NCI-H2081 treated with DMSO at 0.1 percent for 48 hours (cell line): ENCODE measurements at places on chromosomes 5 and 9.

DNA sequence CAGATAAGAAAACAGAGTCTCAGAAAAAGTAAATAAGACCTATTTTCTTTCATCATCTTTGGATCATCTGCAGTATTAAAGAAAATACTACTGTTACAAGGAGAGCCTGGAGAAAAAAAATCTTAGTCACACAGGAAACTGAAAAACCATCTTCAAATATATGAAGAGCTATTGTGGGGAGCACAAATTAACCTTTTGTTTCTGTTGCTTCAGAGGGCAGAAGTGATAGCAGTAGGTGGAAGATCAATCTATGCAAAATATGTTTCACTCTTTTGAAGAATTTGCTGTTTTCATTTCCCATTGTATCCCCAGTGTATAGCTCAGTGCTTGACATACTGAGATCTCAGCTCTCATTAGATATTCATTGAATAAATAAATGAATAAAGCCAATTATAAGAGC is 13.1 kb upstream of the CEMIP2 start:
- no peak for DNase-seq

- DNase-seq = no peak
These were observed 45.7 kb downstream of the SCAMP1 start for GRCh38 chr5:78405829-78406750.

DNA sequence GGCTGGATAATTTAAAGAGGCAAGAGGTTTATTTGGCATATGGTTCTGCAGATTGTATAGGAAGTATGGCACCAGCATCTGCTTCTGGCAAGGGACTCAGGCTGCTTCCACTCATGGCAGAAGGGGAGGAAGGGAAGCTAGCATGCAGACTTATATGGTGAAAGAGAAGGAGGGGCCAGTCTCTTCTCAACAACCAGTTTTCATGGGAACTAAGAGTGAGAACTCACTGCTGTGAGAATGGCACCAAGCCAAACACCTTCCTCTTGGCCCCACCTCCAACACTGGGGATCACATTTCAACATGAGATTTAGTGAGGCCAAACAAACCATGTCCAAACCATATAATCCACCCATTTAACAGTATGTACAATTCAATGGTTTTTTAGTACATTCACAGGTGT is 113.3 kb upstream of the SHB start:
- DNase-seq = no peak

DNA sequence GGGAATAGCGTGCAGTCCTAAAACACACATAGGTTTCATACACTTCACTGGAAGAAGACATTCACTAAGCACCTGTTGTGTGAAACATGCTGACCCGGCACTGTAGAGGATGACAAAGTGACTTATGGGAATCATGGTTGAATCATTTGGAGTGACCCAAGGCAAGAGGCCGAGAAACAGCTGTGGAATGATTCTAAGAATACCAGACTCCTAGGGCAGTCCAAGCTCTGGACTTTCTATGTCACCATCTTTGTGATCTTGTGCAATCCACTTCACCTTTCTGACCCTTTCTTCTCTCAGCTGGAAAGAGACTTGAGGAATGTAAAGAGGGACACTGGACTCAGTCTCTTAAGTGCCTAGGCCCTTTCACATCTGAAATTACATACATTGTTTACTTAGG is 13.1 kb downstream of the MSANTD3 start:
- DNase-seq = no peak

DNA sequence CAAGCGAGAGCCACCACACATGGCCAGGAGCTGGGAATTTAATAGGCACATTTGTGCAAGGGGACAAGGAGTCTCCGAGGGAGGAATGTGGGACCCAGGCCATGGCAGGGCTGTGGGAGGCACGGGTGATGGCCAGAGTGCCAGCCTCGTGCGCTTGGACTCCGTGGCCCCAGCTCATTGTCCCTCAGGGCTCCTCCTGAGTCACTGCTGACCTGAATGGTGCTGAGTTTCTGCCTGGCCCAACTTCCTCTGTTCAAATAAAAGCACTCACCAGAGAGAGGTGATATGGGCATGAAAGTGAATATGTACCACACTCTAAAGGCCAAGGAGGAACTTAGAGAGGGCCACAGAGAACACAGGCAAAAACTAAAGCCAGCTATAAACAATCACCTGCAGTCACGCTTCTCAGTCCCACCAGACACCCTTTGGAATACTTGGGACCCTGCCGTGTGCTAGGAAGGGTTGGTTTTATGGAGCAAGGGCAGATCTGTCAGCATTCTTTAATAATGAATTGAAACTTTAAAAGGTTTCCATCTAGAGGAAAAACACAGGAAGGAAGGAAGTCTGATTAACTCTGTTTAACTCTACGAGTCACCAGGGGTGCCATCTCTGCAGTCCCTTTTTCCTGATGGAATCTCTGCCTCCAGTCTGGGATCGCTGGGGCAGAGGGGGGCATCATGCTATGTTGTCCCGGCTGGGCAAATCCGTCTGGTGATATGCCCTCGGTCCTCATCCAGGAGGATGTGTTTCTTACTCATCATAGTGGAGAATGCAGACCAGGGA is 25.1 kb upstream of the UBE2QL1 start:
- DNase-seq = no peak

- DNase-seq = no peak
These were observed 639 bp downstream of the PCDH1 start for GRCh38 chr5:141877356-141878185.

DNA sequence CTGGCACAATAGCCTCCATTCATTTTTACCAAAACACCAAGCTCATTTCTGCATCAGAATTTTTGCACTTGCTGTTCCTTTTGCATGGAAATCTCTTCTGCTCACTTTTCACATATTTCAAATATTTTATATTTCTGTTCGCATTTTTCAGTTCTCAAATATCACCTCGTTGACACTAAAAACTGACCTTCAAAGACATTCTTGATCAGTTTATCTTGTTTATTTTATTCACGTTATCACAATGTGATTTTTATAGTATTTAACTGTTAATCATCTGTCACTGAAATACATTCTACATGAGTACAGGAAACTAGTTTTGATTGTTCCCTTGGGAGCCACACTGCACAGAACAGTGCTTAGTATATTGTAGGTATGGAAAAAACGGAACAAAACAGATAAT is 29.6 kb downstream of the CDH10 start:
- no peak for DNase-seq

GRCh38 chr9:127090341-127090985 is 32.0 kb downstream of the ANGPTL2 start:
- no peak for DNase-seq

GRCh38 chr9:88438811-88439210 is 50.6 kb downstream of the SPIN1 start:
- no peak for DNase-seq

- no peak for DNase-seq
These were observed 22.3 kb upstream of the NPM1 start for GRCh38 chr5:171365351-171365750.

- DNase-seq = no peak
These were observed 280.1 kb downstream of the FBXL17 start for GRCh38 chr5:108101821-108102220.

- DNase-seq = no peak
These were observed 7.1 kb downstream of the LRRC26 start for GRCh38 chr9:137162505-137163364.

DNA sequence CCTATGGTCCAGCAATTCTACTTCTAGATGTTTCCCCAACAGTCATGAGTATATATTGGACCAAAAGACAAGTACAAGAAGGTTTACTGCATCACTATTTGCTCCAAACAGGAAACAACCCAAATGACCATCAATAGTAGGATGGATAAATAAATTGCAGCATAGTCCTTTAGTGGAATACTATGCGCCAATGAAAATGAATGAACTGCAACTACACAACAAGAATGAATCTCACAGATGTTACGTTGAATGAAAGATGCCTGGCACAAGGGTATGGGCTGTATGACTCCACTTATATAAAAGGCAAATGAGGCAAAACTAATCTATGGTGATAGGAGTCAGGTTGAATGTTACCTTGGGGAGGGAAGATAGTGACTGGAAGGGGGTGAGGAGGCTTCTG is 48.6 kb upstream of the UNC5A start:
- no peak for DNase-seq

DNA sequence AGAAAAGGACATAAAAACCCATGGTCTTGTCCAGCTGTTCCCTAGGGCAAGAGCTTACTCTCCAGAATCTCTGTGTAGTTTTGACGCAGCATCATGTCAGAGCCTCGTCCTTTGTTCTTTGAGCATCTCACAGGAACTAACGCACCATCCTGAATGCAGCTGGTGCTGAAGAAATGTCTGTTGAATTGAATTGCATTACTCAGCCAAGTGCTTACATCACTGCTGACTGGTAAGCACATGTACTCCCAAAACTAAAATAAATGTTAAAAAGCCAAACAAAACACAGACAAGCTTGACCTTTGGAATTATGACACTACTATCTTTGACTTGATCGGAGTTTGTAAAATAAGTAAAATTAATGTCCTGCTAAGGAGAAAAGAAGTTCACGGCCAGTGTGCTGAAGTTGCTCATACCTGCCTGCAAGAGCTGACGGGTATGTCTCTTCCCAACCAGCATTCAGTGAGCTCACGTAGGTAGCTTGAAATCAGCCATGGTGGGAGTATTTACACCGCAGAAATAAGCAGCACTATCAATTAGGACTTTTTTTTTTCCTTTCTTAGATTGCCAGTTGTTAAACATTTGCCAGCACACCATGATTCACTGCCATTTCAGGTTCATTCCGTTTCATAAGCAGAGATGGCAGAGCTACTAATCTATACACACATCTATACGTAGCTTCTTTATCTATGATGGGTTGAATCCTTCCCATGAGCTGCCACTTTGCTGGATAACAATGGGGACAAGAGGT is 310.6 kb upstream of the MSX2 start:
- DNase-seq = no peak

DNA sequence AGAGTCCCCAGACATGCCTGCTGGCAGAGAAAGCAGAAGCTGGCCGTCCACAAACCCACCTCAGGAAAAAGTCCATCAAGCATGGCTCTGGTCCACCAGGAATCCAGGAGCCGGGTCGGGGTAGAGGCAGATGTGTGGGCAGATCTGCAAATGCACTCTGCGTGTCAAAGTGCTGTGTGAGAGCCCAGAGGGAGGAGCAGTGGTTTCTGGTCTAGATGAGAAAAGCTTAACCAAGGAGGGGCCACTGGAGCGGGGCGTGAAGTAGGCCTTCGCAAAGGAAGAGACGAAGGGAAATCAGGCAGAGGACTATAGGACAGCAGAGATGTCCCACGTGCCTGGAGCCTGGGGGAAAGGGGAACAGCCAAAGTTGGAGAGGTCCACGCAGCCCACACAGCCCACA is 40.0 kb downstream of the TTLL11 start:
- no peak for DNase-seq

GRCh38 chr5:54742417-54742891 is 224.9 kb downstream of the SNX18 start:
- DNase-seq = no peak

DNA sequence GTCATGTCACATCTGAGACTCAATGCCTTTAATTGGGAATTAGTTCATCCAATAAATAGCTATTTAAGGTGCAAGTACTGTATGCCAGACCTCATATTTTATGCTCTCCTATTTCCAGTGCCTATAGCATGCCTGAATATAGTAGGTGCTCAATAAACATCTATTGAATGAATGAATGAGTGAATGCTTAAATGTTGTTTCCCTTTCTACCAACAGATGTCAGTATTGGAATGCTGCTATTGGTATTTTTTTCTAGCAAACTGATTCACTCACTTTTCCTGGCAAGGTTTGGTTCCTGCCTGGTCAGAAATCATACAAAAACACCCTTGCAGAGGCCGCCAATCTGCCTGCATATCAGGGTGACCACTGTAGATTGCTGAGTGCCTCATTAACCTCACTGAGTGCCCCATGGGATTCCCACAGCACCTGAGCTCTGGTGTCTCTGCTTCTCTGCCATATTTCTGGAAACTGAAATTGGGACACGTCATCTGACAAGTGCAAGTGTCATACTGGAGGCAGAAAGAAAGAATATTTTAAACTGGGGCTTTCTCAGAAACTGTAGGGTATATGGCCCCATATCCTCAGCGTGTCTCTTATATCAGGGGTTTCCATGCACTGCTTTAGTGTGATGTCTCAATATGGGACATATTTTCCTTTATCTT is 359.7 kb downstream of the TRIM32 start:
- DNase-seq = no peak

DNA sequence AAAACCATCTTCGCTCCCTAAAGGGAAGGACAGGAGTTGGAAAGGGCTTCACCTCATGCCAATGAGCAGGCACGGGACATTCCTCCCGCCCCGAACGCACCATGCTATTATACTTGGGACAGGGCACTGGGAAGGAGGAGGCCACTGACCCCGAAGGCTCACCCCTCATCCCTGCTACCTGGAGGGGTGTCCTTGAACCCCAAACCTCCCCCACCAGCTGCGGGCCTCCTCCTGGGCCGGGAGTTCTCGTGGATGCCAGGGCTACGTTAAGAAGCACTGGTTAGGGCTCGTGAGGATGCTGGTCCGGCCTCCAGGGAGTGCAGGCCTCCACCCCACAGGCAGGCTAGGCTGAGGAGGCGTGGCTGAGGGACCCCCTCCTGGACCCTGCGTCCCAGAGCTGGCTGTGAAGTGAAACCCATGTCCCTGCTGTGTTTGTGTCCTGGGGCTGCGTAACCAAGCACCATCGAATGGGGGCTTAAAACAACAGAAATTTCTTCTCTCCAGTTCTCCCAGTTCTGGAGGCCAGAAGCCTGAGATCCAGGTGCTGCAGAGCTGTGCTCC is 111.0 kb upstream of the SARDH start:
- no peak for DNase-seq

GRCh38 chr5:66248874-66249273 is 104.8 kb downstream of the SREK1 start:
- DNase-seq = no peak

- DNase-seq = no peak
These were observed 118.7 kb upstream of the CCDC112 start for GRCh38 chr5:115415143-115415491.

- no peak for DNase-seq
These were observed 166.6 kb downstream of the SLC28A3 start for GRCh38 chr9:84173961-84174360.

- no peak for DNase-seq
These were observed 1489.8 kb upstream of the C9orf72 start for GRCh38 chr9:29063031-29063430.

DNA sequence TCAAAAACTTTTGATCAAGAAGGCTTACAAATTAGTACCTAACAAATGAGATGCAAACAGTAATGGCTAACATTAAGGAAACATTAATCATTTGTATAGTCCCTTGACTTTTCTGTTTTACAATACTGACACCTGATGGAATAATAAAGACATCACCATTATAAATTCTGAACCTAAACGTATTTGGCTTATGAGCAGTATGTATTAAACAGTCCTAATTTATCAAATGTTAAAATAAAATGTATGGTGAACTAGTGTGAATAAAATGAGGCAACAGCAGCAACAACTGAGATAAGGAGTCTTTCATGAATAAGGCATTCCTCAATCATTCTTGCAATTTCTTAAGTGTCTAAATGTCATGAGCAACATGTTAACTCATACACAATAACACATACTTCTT is 6.0 kb downstream of the PUM3 start:
- no peak for DNase-seq

DNA sequence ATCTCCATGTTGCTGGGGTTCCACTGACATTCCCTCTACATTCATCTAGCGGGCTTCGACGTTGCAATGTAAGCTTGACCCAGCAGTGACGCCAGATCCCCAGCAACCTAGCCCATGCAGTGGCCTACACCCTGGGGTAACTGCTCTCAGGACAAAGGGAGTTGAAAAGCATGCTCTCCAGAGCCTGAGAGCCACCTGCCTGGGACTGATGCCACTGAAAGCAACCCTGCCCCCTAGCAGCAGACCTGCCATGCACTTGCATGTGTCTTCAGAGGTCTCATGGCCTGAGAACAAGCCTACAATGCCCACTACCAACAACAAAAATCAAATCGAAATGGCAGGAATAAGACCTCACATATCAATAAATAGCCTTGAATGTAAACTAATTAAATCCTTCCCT is 330.3 kb downstream of the TRIM36 start:
- no peak for DNase-seq
